ENCODE measurements at places on chromosomes 1 and 21. TPM values are rescaled to one million over a fixed set of nuclear protein-coding genes. Genes with fewer than 3 reads are reported as not detected.

The PLA2G2A gene
- total RNA-seq = not detected

The MMP23B gene
- 1.2 TPM for total RNA-seq

The CBR1 gene
- 139 TPM for total RNA-seq

The FUCA1 gene
- 9.9 TPM for total RNA-seq

The CDA gene
- 29.1 TPM for total RNA-seq

The FAM131C gene
- total RNA-seq = 19.5 TPM
